ENCODE measurements at places on chromosomes 7 and 10. TPM values are rescaled to one million over a fixed set of nuclear protein-coding genes. Genes with fewer than 3 reads are reported as not detected.
A peak's percentile ranks its signal among the peaks of the same experiment; 100 is the strongest.

GRCh38 chr7:86908948-86909347 is 150.5 kb downstream of the ELAPOR2 start:
- no peaks in the 10 kb centered on the region for H3K4me1 ChIP-seq
- DNase-seq: peak; percentile 6
- 0 out of 2 replicates have a peak, but pooled peaks cover 2% of the 10 kb centered on the region for H3K36me3 ChIP-seq
- no peaks in the 10 kb centered on the region for H3K27me3 ChIP-seq
- no peak overlapping the region for H3K4me3 ChIP-seq

GRCh38 chr10:24519950-24520349 is 203.7 kb downstream of the ARHGAP21 start:
- DNase-seq: no peak
- H3K36me3 ChIP-seq: no peaks in the 10 kb centered on the region
- H3K27me3 ChIP-seq: no peaks in the 10 kb centered on the region
- no peaks in the 10 kb centered on the region for H3K4me1 ChIP-seq

- peaks cover 21% of the 10 kb centered on the region for H3K36me3 ChIP-seq
- peaks cover 67% of the 10 kb centered on the region for H3K4me1 ChIP-seq
- DNase-seq: peak; percentile 90
- no peaks in the 10 kb centered on the region for H3K27me3 ChIP-seq
Measured at GRCh38 chr10:112959207-112959838, 9.3 kb downstream of the TCF7L2 start.

Gene STEAP1
- 21.2 TPM for total RNA-seq

- no peak overlapping the region for H3K4me3 ChIP-seq
- no peaks in the 10 kb centered on the region for H3K4me1 ChIP-seq
- no peak overlapping the region for H3K27ac ChIP-seq
- H3K36me3 ChIP-seq: no peaks in the 10 kb centered on the region
- DNase-seq: peak; percentile 42
Measured at GRCh38 chr7:3673524-3673923, 372.5 kb downstream of the SDK1 start.

DNA sequence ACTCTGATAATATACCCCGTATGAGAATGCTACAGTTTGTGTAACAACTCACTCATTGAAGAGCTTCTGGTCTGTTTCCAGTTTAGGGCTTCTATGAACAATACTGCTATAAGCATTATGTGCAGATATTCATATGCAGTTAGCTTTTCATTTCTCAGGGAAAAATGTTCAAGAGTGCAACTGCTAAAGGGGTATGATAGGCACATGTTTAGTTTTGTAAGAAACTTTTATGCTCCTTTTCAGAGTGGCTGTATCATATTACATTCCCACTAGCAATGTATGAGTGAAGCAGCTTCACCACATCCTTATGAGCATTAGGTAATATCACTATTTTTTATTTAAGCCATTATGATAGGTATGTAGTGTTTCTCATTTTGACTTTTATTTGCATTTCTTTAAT is 182.6 kb upstream of the CXCL12 start:
- no peak overlapping the region for H3K27ac ChIP-seq
- DNase-seq: no peak
- no peaks in the 10 kb centered on the region for H3K4me1 ChIP-seq
- H3K4me3 ChIP-seq: no peak overlapping the region
- peaks cover 22% of the 10 kb centered on the region for H3K27me3 ChIP-seq

- H3K36me3 ChIP-seq: no peaks in the 10 kb centered on the region
- peak; percentile 44 for DNase-seq
- no peaks in the 10 kb centered on the region for H3K27me3 ChIP-seq
Measured at GRCh38 chr10:105793071-105793470, 1152.0 kb downstream of the SORCS3 start.

DNA sequence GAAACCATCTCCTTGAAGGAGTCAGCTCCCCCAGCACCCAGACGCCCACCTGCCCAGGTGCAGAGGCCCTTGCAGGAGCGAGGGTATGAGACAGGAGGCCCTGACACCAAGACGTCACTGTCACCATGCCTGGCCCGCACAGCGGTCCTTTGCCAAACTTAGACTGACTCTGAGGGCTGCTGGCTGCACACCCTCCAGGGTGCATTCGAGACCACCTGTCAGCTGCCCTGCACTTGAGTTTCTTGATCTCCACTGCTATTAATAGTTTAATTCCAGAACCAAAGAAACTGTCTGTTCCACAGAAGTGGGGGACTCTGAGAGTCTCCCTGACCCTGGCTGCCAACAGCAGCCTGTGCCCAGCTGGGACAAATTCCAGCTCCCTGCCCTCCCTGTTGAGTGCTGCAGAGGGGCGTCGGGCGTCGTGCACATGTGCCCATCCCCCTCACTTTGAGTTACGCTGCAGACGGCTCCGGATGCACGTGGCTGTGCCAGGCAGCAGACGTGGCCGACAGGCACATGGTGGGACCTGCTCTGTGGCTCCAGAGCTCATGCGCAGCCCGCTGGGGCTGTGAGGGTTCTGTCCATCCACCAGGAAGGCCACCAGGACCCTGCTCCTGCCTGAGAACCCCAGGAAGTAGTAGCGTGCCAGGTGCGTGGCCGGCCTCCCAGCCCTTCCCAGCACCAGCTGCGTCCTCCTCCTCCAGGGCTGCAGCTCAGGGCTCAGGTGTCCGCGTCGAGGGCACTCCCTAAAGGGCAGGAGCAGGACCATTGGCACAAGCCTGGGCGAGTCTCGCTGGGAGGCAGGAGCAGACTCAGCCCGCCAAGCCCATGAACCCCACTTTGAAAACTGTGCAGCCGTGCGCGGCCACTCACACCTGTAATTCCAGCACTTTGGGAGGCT is 24.8 kb downstream of the ELFN1 start:
- DNase-seq: no peak
- no peaks in the 10 kb centered on the region for H3K4me1 ChIP-seq
- H3K27me3 ChIP-seq: peaks cover 76% of the 10 kb centered on the region
- H3K4me3 ChIP-seq: no peak overlapping the region
- H3K36me3 ChIP-seq: no peaks in the 10 kb centered on the region

DNA sequence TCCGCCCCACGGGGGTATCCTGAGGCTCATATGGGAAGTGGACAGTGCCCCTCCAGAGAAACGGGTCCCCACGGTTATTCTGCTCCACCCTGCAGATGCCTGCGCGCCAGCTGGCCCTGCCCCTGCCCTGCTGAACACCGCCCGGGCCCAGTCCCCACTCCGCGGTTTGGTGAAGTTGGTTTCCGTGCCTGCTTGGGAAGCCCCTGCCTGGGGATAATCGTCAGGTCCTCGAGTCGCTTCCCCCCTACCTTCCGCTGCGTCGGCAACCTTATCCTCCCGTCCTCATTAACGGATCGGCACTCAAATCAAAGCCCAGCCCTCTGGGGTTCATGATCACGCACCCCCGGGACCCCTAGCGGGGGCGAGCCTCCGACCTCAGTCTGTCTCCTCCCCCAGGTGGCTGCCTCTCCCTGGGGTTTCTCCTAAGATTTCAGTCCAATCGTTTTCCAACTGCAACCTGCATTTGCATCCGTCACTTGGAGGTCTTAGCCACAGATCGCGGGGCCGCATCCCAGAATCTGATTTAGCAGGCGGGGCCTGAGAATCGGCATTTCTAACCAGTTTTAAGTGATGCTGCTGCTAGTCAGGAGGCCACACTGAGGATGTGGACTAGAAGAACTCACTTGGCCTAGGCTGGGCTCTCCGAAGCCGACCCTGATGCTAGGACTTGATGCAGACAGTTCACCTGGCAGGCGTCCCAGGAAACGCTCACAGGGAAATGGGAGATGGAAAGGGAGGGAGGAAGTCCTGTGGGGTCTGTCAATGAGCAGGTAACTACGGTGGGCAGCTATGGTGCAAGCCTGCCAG is 27.6 kb downstream of the WDR86 start:
- no peak for DNase-seq
- no peaks in the 10 kb centered on the region for H3K4me1 ChIP-seq
- no peaks in the 10 kb centered on the region for H3K36me3 ChIP-seq
- H3K27ac ChIP-seq: no peak overlapping the region
- H3K27me3 ChIP-seq: no peaks in the 10 kb centered on the region

DNA sequence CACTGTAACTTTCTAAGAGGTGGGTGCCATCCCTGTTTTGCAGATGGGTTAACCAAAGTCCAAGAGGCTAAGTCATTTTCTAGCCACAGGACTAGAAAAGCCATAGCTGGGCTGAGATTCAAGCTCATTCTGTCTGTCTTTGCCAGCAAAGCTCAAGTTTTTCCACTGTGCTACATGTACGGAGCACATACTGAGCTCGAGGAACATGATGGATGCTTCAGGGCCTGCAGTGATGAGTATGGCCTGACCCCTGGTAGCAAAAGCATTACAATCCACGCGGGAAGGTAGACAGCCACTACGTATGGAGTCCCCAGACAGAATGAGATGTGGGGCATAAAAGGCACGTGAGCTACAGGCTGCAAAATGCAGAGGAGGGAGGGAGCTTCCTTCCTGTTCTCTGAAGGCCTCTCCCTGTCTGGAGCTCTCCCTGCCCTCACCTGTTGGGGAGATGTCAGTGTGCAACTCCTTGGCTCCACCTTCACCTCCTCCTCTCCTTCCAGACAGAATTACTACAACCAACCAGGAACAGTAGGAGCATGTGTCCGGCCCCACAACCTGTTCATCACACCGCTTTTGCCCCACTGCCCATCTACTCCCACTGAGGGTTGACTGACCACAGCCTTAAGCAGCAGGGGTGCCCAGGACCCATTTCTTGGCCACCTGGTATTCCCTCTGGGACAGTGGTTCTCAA is 16.4 kb downstream of the ITPRIP start:
- peaks cover 16% of the 10 kb centered on the region for H3K4me1 ChIP-seq
- H3K36me3 ChIP-seq: no peaks in the 10 kb centered on the region
- H3K27ac ChIP-seq: no peak overlapping the region
- no peaks in the 10 kb centered on the region for H3K27me3 ChIP-seq
- no peak for DNase-seq
- H3K4me3 ChIP-seq: no peak overlapping the region

DNA sequence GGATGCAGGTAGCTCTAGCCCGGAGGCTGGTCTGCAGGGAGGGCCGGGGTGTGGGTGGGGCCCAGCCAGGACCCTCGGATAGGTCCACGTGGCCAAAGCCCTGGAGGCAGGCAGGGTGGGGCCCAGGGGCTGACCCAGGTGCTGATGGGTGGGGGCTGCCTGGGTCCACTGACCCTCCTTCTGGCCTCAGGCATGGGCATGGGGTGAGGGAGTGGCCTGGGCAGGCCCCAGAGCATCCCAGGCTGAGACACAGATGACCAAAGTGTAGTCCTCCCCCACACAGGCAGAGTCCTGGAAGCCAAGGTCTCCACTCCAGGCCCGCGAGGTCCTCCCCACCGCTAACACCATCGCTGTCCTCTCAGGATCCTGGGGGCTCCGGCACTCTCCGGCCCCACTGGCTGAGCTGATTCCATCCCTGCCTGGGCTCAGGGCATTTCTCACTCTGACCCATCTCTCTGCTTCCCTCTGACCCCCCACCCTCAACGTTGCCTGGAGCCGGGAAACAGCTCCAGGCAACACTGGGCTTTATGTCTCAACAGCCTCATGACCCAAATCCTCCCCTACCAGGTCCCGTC is 20.7 kb upstream of the PPP2R2D start:
- H3K27me3 ChIP-seq: peaks cover 15% of the 10 kb centered on the region
- H3K4me1 ChIP-seq: no peaks in the 10 kb centered on the region
- no peak for DNase-seq
- no peak overlapping the region for H3K27ac ChIP-seq
- H3K4me3 ChIP-seq: no peak overlapping the region
- H3K36me3 ChIP-seq: no peaks in the 10 kb centered on the region

- H3K27ac ChIP-seq: peak overlapping the region; percentile 82
- peak overlapping the region; percentile 42 for H3K4me3 ChIP-seq
- no peaks in the 10 kb centered on the region for H3K36me3 ChIP-seq
Measured at GRCh38 chr10:12448340-12448728, 99.0 kb downstream of the CAMK1D start.

Gene CDHR1
- total RNA-seq: not detected

Data from PC-3 (cell line).